ENCODE measurements at places on chromosomes 1 and 21. TPM values are rescaled to one million over a fixed set of nuclear protein-coding genes. Genes with fewer than 3 reads are reported as not detected.

DNA sequence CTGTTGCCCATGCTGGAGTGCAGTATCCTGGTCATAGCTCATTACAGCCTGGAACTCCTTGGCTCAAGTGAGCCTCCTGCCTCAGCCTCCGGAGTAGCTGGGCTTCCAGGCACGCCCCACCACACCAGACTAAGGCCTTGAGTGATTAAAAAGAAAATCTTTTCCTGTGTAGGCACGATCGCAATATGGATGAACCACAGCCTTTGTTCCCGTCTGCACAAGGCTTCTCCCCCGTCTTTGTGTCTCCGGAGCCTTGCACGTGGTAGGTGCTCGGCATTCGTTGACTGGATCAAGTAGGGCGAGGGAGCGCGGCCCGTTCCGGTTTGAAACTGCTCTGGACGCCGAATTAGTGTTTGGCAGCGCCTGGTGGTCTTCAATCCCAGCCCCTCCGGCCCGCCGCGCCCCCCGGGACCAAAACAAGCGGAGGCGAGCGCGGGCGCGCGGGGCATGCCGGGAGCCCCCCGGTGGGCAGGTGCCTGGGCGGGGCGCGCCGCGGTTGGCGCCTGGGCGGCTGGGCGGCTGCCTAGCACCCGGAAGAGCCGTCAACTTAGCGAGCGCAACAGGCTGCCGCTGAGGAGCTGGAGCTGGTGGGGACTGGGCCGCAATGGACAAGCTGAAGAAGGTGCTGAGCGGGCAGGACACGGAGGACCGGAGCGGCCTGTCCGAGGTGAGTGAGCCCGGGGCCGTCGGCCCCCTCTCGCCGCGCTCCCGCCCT lies at the start of gene SFT2D2:
Gene SFT2D2, plus strand, starts transcription at position 529 of the 715 bp plus-strand sequence. Its CDS starts 76 bp downstream, at position 605.
- peak; percentile 80 for DNase-seq

DNA sequence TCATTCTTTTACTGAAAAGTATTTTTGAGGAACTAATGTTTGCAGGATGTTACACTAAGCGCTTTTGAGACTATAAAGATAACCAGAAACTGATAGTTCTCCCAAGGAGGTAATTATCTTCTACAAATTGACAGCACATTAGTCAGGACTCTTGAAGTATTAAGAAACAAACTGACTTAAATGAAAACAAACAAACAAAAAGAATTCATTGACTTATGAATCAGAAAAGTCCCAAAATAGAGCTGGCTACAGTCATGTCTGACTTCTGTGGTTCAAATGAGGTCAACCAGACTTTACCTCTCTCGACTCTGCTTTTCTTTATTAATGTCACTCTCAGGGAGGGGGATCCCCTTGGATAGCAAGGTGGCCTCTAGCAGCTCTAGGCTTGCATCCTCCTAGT lies 296.8 kb downstream of the TPR start:
- DNase-seq, result no peak

GRCh38 chr1:244191581-244191980 lies 140.5 kb downstream of the ZBTB18 start:
- no peak for DNase-seq

GRCh38 chr1:241990040-241990439 lies 8.9 kb downstream of the MAP1LC3C start:
- DNase-seq, result no peak

GRCh38 chr1:201750934-201751333 lies 78.0 kb upstream of the IPO9 start:
- DNase-seq, result no peak

DNA sequence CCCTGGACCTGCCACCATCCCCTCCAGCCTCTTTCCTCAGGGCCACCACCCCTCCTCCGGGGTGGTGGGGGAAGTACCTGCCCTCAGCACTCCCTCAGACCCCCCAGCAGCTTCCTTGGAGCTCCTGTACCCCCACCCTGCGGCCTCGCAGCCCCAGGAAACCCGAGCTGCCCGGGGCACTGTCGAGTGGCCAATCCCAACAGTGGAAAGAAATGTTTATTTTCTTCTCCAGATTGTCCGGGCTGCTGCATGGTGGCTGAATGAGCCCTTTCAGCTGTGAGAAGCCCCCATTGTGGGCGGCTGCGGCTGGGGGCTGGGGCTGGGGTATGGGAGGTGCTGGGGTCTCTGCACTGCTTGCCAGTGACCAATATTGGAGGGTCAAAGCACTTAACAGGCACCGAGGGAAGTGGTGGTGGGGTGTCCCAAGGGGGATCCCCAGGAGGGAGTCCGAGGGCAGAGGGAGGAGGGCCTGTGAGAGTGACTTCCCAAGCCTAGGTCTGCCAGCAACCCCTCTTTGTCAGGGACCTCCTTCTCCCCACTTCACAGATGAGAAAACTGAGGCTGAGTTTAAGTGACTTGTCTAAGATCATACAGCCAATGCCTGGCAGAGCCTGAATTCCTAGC lies 25.2 kb downstream of the RUNX3 start:
- DNase-seq, result no peak

GRCh38 chr1:179178183-179178582 lies 51.3 kb downstream of the ABL2 start:
- DNase-seq, result no peak

- no peak for DNase-seq
Measured at GRCh38 chr1:239956263-239956662, 135.4 kb upstream of the FMN2 start.

- no peak for DNase-seq
Measured at GRCh38 chr1:158333405-158334155, 2.2 kb upstream of the CD1B start.

DNA sequence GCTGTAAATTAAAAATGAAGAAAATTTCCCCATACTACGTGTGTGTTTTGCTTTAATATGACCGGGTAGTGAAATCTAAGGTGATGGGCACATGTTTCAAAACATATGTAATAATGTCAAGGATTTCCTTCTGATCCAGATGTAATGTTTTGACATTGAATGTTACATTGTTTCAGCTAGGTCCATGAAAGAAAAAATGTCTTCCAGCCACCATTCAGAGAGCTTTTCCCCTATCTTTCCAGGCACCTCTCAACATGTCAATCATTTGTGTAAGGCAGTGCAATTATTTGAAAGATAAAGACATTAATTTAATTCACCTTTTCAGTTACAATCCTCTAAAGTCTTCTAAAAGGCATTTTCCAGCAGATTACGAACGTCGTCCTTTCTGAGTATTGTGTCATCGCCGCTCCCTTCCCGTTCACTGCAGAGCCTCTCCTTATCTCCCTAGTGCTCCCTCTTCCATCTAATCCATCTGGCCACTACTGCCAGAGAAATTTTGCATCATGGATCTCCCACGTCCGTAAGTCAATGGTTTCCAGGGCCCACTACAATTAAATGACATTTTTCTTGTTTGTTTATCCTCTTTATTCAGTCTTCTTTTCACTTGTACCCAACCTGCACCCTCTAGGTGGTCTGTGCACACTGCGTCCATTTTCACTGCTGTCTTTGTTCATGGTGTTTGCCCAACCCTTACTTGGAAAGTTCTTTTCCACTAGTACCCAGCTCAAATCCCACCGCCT lies 1.3 kb upstream of the VAMP3 start:
- DNase-seq, result no peak

DNA sequence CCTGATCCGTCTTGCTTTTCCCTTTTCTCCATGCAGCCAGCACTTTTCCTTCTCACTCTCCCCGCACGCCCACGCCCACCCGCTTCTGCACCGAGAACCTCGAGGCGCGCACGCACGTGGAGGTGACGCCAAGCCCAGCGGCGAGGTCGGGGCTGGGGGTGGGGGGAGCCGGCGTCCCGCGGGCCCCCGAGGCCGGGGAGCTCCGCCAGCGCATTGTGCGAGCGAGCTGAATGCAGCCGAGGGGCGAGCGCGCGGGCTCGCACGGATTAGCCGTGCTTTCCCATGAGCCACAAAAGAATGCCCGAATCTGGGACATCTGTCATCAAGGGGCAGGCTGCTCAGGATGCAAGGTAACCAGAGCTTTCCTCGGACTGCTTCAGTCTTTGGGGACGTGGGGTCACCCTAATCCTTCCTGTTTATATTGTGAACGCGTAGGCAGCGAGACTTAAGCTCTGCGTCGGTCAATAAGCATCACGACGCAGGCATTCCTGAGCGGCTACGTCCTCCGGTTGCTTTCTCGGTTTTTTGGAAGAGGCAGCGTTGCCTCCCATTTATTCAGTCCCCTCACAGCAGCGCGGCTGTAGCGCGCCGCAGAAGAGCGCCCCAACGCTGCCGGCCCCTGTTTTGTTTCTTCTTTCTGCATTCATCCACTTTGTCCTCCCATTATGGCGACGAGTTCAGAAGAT lies 67.3 kb upstream of the AKT3 start:
- DNase-seq, result no peak

- peak; percentile 8 for DNase-seq
Measured at GRCh38 chr1:42935313-42935895, 23.3 kb downstream of the SLC2A1 start.

GRCh38 chr1:101996825-101997465 lies at the start of gene OLFM3:
OLFM3 (minus strand) TSS chr1:101996926.
- no peak for DNase-seq

Gene LEFTY2
- not detected for total RNA-seq

Gene SLC16A1
- total RNA-seq, result 75.3 TPM

Gene NBPF6
- total RNA-seq, result not detected

Gene KRTAP19-1
- not detected for total RNA-seq

Gene GBP6
- total RNA-seq, result 0.13 TPM

Gene LRRC3
- total RNA-seq, result 0.90 TPM

Gene USP24
- total RNA-seq, result 51.6 TPM

Gene THEMIS2
- total RNA-seq, result 15.6 TPM

Gene LDLRAD2
- not detected for total RNA-seq

Gene HSD11B1
- 0.59 TPM for total RNA-seq

Data from CD8-positive, alpha-beta memory T cell (primary cell).